ENCODE measurements at places on chromosomes 12 and 14.

DNA sequence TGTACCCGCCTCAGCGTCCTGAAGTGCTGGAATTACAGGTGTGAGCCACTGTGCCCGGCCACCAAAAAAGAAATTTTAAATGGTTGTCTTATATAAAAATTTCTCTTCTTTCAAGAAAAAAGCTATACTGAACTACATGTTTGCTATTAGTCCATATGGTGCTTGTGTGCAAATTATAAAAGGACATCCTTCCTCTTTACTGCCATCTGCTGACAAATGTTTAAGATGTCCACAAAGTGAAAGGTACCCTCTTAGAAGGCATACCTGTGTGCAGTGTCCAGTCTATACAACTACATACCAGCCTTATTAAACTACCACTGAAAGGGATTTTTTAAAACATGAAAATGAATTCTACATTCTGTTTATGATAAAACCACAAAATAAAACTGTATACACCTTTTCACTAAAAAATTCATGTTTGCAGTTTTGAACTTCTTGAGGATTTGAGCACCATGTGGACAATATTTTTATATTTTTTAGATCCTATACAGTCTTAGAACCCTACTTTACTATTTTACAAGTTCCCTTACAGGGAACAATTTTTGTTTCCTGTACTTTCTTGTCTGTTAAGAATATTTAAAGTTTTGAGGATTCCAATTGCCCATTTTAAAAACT is 32.8 kb upstream of the TOMM20L start:
- DNase-seq: no peak

- DNase-seq: peak; percentile 44
Measured at GRCh38 chr14:97978341-97978740, 1181.2 kb downstream of the VRK1 start.

DNA sequence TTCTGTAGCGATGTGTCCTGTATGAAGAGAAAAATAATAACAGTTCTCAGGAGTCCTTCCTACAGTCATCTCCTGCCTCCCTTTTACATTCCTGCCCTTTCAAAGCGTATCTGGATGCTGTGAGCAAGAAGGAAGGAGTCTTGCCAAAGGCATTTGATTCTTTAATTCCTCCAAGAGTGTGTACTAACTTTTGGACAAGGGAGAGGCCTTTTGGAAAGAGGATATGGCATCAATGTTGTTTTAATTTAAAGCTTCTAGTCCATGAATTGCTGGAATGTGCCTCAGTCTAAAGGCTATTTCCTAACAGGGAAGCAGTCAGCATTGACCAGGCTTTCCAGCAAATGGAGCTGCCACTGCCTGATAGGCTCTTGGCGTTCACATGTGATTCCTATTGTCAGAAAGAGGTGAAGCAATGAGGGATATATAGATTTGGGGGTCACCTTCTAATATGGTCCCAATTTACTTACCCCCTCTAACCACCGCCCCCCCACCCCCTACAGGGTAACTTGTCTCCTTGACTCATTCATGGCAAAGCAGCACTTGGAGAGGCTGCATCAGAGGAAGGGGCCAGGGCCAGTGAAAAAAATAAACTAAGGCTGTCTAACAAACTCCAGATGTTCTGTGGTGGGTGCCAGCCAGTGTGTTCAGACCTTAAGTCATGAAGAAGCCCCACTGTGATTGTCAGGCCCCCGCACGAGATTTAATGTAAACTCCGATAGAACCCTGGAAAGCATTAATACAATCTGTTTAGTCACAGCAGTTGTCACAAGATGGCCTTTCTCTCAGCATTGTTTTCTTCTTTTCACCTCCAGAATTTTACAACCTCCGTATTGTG is 220.3 kb downstream of the FBXL14 start:
- no peak for DNase-seq

DNA sequence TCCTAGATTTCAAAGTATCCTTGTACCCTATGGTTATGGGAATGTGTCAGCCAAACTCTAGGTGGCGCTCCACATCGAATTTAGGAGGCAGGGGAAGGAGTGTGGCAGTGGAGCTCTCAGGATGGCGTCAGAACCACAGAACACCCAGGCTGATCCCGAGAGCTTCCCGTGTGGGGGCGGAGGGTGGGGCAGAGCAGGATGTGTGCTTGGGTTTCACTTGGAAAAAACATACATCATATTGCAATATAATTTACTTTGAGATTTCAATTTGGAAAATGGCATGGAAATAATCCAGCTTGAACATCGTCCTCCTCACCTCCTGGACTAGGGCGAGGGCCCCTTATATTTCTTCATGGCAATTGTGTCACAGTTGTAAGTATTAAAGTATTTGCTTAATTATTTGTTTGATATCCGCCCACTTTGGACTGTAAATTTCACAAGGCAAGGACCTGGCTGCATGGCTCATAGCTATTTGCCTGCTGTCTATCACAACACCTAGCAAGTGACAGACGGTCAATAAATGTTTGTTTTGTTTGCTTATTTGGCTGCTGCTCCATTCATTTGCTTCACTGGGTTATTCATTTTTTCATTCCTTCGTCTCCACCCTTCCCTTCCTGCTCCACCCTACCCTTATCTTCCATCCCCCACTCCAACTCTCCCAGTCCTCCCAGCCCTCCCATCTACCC is 221.5 kb upstream of the HMGA2 start:
- DNase-seq: peak; percentile 45

GRCh38 chr14:29587761-29588470 is 339.7 kb downstream of the PRKD1 start:
- DNase-seq: no peak

- DNase-seq: peak; percentile 74
Measured at GRCh38 chr12:3119756-3120601, 42.8 kb downstream of the TSPAN9 start.

Measured in right kidney (tissue), 9 donors.